ENCODE measurements at places on chromosomes 16 and 17.

DNA sequence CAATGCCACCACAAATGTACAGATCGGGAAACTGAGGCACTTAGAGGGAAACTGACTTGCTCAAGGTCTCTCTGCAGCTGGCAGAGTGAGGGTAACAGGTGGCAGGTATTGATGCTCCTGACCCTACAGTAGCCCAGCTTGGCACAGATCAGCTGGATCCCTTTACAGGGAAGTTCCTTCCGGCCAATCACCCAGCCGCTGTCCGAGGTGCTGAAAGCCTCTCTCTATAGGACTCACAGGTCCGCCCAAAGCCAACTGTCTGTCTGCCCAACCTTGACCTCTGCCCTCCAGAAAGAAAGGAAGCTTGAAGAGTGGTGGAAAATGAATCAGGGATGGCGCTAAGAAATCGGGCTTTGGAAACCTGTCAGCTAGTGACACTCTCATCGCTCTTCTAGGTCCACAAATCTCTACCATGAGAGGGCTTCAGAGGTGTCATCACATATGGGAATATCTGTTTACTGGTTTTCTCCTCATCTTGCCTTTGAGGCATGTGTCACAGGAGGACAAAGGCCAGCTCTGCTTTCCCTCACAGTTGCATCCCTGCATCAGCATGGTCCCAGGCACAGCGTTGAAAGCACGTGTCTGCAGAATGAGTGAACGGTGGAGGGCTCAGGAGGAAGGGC, 246.2 kb downstream of the KATNIP start:
- no peak for DNase-seq

DNA sequence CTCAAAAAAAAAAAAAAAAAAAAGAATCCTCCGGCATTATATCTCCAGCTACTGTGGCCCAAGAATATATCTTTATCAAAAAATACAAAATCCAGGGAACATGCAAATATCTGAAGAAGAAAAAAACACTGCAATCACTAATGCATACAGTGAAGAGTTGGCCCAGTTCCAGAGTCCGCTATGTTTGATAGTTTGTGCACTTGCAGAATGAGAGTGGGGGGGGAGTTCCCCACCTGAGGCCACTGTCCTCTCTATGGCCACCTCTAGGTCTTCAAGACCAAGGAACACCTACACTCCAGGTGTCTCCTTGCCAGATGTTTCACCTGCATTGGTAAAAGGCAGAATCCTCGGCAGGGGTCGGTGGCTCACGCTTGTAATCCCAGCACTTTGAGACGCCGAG, 4.0 kb downstream of the ZNF785 start:
- no peak for DNase-seq

GRCh38 chr16:59586331-59586730, 852.2 kb upstream of the GOT2 start:
- DNase-seq: no peak

DNA sequence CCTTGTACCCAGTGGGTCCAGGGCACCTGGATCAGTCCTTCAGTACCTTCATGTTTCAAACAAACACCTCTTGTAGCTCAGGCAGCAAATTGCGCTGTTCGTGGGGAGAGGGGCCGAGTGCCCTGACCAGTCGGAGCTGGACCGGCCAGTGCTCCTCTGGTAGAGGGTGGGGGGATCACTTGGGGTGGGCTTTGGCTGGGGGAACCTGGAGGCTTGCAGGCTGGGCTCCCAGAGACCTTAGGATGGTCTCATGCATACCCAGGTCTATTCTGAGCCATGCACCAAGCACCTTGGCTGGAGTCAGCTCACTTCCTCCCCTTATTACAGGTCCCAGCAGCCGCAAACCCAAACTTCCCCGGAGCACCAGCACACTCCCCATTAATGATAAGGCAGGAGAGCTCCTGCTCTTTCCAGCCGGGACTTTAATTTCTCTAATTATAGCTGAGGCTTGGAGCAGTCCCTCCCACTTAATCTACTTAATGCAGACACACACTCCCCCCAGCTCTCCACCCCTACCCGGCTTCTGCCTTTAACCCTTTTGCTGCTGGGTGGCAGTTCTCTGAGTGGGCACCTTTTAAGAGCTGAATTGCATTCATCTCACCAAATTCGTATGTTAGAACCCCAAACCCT, 26.3 kb upstream of the MGAT5B start:
- DNase-seq: no peak

- no peak for DNase-seq
Observed at GRCh38 chr17:18218756-18219415, 6.5 kb upstream of the LLGL1 start.

DNA sequence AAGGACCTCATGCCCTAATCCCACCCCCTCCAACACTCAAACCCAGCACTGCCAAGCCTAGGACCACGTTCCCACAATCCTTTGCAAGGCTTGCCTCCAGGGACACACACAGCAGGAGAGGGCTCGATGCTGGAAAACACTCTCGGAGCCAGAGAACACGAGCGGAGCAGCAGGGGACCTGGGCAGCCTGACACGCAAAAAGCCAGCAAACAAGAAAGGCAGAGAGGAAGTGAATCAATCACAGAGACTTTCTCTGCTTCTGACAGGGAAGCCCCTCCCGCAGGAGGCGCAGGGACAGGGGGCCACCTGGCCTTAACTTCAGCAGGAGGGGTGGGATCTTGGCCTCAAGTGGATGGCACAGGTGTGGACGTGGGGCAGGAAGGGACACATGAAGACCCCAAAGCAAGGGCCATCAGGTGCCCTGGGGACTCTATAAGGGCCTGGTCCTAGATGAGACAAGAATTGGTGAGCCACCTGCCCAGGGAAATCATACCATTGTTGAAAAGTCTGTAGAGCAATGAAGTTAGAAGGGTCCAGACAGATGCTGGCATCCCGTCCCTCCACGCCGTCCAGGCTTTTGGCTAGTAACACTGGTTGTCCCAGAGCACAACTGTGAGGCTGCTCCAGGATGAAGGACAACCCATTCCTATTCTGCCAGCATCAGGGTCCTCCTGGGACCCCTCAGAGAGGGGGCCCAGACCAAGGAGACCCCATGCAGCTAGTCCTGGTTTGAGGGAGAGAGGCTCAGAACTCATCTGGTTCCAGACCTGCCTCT, 2.2 kb downstream of the SDK2 start:
- no peak for DNase-seq

- no peak for DNase-seq
Observed at GRCh38 chr16:77064037-77064436, 127.0 kb upstream of the MON1B start.

- no peak for DNase-seq
Observed at GRCh38 chr17:28940142-28940541, 11.2 kb downstream of the PHF12 start.

DNA sequence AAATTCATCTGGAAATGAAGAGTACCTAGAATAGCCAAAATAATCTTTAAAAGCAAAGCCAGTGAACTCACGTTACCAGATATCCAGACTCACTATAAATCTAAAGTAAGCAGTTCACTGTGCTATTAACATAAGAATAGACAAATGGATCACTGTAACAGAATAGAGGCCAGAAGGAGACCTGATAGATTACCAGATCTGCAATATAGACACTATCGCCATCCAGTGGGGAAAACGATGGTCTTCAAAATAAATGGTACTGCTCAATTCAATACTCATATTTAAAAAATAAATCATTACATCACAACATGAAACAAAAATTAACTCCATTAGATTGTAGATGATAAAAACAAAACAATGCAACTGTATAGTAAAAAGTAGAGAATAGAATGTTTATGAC, 158.6 kb upstream of the CDH8 start:
- no peak for DNase-seq

GRCh38 chr16:56767024-56767423, 37.1 kb downstream of the NUP93 start:
- DNase-seq: no peak

- DNase-seq: no peak
Observed at GRCh38 chr17:76546556-76547182, 6.8 kb downstream of the PRCD start.

- DNase-seq: no peak
Observed at GRCh38 chr16:68288252-68288650, 22.5 kb downstream of the SLC7A6OS start.

DNA sequence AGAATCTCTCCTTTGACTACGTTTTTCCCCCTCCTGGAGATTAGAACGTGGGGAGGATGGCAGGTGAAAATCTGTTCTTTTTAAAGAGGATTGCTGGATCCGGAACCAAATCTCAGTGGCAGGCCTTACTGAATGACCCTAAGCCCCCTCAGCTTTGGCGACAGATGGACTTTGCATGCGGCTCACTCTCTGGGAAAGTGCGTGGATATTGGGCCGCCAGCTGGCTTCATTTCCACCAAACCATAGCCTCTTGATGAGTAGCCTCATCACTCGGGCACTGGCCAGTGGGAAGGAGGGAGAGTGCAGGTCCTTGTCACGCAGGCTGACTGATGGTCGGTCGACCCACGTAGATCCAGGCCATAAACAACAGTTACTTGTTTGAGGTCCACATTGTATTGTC, 31.3 kb upstream of the CCDC182 start:
- no peak for DNase-seq

DNA sequence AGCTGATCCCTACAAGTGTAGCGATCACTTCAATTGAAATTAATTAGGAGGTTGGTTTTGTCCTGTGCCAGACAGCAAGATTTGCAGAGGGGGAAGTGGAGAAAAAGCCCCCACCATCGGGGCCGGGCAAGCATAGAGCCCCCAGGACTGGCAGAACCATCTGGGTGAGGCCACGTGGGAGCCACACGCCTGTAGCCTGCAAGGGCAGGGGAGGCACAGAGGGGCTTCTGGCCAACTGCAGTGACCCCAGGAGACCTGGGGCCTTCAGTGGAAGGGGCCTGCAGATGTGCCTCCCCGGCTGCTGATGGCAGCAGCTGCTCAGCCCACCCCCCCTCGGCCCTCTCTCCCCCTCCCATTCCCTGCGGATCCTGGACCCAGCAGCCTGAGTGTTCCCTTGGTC, 54.1 kb downstream of the BAHCC1 start:
- DNase-seq: no peak

DNA sequence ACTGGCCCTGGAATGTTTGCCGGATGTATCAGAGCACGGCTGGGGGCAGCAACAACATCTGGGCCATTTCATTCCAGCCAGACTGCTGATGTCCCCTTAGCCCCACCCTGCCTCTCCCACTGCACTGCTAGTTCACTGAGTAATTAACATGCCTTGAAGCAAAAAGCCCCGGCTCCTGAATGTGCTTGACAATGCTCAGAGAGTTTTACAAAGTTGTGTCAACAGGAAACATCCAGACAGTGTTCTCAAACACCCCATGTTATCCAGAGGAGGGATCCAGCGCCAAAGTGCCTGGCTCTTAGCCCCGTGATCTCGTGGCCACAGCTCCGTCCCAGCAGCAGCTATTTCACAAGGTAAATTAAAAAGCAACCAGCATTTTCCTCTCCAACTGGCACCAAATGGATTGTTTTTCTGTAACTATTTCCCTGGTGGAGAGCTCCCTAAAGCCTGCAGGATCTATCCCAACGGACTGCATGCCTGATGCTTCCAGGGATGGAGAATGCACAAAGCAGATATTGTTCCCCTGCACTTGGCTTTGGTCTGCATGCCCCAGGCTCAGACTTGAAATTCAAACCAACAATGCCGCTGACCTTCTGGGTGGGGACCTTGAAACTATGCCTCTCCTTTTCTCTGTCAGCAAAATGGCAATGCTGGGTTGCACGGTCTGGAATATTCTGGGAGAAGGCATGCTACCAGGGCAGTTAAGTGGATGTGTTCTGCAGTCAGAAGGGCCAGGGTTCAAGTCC, 115.6 kb upstream of the CDH5 start:
- no peak for DNase-seq

GRCh38 chr17:75846692-75847613, 2.7 kb upstream of the UNC13D start:
- DNase-seq: no peak

- DNase-seq: no peak
Observed at GRCh38 chr16:15958703-15959348, 9.4 kb downstream of the ABCC1 start.

DNA sequence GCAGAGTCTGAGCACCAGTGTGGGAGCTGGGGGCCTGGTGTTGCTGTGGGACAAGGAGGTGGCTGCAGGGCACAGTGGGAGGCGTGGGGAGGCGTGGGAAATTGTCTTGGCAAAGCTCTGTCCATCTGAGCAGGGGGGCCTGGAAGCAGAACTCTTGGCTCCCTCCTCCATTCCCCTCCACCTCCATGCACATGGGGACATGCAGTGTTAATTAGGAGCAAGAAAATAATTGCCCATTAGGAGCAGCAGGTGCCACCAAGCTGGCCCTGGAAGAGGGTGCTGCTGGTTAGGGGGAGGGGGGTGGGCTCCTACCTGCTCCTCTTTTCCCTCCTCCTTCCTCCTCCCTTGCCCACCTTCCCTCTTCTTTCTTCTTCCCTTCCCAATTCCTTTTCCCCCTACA, 4.5 kb downstream of the TTYH2 start:
- DNase-seq: no peak

DNA sequence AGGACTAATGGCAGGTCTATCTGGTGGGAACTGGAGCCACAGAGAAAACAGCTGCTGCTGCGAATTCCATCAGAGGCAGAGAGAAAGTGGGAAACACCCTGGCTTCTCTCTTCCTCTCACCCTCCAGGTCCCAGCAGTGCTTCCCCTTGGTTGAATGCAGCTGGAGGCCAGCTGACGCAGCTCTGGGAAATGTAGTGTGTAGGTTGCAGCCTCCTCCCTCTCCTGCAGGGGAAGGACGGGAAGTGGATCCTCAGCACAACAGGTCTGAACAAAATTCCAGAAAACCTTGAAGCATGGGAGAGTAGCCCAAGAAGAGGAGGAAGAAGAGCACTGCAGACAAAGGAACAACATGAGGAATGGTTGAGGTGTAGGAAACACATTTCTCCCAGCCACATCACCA, 67.8 kb upstream of the MMP2 start:
- no peak for DNase-seq

- DNase-seq: no peak
Observed at GRCh38 chr16:66904846-66905632, 13.6 kb downstream of the CDH16 start.

DNA sequence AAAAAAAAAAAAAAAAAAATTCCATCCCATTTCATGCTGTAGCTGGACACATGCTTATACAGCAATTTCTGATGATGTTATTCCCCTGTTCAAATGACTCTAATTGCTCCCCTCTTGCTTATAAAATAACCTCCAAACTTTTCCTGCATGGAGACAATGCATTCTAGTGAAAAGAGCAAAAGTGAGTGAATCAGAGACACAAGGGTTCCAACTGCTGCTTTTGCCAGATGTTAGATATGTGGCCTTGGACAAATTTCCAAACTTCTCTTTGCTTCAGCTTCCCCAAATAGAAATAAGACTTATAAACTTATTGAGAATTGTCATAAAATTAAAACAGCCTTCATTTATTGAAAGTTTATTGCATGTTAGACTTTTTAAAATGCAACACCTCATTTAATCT, 65.0 kb upstream of the AXIN2 start:
- DNase-seq: no peak

- no peak for DNase-seq
Observed at GRCh38 chr17:52160136-52160567, 1.6 kb upstream of the CA10 start.

Measured in T-helper 2 cell (primary cell).